ENCODE measurements at places on chromosomes 7 and 10.

- DNase-seq: no peak
Observed at GRCh38 chr10:44049301-44050015, 335.4 kb downstream of the CXCL12 start.

DNA sequence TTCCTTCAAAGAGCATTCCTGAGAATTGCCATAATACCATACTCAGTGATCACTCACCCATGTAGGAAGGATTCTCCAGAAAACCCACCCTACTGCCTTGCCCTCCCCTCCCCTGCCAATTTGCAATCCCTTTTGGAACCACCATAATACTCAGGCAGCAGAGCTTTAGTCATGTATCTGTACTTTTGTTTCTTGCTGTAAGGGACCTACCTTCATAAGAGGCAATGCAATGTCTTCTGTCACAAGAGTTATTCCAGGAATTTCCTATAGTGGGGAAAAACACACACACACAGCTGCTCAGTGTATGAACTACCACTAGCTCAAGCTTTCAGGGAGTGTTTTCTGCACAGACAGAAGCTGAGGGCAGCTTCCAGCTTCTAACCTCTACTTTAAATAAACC is 67.0 kb downstream of the GSAP start:
- DNase-seq: no peak

- no peak for DNase-seq
Observed at GRCh38 chr10:86922553-86922961, 34.9 kb downstream of the MMRN2 start.

- DNase-seq: no peak
Observed at GRCh38 chr10:48598243-48598935, 6.5 kb downstream of the ARHGAP22 start.

DNA sequence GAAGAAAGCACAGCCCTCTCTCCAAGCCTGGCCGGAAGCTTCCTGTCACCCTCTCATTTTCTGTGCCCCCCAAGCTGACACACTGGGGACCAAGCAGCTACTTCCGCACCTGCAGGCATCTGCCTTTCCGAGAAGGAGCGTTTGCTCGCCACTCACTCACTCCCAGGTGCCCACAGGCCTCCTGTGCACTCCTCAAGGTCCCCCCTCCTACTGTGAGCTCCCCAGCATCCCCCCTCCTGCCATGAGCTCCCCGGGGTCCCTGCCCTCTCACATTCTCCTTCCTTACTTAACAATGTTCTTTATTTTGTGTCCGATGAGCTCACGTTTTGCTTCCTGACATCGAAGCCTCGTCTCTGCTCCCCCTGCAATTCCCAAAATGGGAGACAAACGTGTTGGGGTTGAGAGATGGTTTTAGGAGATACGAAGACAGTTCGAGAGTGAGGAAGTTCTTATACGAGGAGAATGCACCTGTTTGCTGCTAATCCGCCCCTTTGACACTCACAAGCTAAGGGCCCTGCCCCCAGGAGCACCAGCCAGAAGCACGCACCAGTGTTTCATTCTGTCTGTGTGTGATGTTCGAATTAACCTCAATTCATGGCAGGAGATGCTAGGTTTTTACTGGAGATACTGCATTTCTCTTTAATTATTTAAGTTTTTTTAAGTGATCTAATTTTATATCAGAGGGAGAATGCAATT is 70.2 kb downstream of the PDGFA start:
- no peak for DNase-seq

GRCh38 chr7:84811362-84811761 is 375.5 kb downstream of the SEMA3D start:
- DNase-seq: no peak

GRCh38 chr10:110836706-110837105 is 35.0 kb upstream of the PDCD4 start:
- no peak for DNase-seq

- no peak for DNase-seq
Observed at GRCh38 chr10:90788199-90788491, 69.7 kb downstream of the HTR7 start.

DNA sequence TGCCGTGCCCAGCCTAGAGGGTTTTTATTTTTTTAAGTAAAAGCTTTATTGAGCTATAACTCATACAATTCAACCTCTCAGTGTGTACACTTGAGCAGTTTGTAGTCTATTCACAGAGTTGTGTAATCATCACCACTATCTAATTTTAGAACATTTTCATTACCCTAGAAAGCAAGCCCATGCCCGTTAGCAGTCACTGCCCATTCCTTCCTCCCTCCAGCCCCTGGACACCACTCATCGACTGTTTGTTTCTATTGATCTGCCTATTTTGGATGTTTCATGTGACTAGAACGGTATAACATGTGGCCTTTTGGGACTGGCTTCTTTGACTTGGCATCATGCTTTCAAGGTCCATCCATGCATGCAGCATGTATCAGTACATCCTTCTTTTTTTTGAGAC is 25.7 kb upstream of the SEC61A2 start:
- DNase-seq: no peak

- no peak for DNase-seq
Observed at GRCh38 chr7:17968791-17969715, 28.8 kb upstream of the SNX13 start.

DNA sequence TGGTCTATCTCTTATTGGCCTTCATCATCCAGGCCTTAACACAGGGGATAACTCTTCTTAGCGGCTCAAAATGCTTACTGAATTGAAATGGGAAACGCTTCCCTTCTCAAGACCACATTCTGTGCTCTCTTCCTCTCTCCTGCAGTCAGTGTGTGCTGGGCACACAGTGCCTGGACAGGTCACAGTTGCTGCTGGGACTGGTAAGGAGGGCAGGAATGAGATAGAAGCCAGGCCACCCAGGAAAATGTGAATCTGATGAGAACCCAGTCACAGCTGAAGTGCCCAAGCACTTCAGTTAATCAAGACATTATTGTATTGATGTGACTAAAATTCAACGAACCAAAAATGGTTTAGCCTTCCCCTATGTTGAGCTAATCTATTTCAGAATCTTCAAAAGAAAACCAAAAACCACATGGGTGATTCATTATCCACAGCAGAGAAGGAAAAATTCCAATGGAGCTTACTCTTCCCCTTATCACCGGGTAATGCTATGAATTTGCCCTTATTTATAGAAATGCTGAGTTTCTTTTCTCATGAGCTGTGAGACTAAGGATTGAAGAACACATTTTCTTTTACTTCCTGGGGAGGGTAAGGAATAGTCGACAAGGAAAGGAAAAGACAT is 41.2 kb upstream of the PLPP4 start:
- DNase-seq: no peak

GRCh38 chr7:155761162-155761561 is 51.1 kb downstream of the SHH start:
- no peak for DNase-seq

DNA sequence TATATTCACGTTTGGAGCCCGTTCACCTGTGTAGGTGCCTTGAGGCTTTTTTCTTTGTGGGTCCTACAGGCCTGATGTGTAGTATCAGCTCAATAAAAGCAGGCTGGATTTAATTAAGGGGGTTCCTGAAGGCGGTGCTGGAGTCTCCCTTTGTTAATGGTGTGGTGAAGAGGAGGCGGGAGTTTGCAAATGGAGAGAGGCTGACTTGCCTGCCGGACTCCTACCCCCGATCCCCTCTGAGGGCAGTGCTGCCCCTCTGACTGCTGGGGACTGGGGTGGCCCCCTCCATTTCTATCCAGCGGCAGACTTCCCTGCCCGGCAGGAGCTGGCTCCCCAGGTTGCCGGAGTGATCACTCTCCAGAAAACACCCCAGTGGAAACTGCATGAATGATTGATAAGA is 45.1 kb downstream of the ZMIZ1 start:
- no peak for DNase-seq

DNA sequence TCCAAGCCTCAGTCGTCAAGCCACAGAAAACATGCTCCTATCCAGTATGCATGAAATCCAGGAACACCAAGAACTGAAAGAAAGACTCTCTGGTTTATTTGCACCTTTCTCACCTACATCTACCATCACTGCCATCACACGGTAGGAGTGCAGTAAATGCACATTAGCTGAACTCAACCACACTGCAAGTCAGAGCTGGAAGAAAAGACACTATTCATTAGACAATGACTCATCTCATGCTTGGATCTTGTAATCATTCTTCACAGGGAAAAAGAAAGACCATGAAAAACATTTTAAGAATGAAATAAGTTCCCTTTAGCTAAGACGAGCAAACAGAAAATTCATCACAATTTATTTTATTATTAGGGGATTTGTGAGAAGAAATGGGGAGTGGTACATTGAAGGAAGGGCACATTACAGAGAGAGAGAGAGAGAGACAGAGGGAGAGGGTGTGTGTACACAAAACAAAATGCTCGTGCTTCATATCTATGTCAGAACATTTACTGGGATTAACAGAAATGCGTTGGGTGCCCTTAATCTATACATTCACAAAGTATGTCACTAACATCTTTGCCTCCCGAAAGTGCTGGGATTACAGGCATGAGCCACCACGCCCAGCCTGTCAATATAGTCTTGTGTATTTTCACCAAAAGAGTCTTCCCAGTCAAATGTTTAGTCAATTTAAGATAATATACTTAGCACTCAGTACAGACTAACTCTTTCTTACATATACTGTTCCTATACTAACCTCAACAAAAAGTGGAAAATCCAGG is 324.9 kb downstream of the PARD3 start:
- DNase-seq: no peak

- no peak for DNase-seq
Observed at GRCh38 chr7:148726385-148726784, 27.7 kb downstream of the CUL1 start.

GRCh38 chr10:15254808-15255648 is 86.5 kb upstream of the NMT2 start:
- DNase-seq: no peak

DNA sequence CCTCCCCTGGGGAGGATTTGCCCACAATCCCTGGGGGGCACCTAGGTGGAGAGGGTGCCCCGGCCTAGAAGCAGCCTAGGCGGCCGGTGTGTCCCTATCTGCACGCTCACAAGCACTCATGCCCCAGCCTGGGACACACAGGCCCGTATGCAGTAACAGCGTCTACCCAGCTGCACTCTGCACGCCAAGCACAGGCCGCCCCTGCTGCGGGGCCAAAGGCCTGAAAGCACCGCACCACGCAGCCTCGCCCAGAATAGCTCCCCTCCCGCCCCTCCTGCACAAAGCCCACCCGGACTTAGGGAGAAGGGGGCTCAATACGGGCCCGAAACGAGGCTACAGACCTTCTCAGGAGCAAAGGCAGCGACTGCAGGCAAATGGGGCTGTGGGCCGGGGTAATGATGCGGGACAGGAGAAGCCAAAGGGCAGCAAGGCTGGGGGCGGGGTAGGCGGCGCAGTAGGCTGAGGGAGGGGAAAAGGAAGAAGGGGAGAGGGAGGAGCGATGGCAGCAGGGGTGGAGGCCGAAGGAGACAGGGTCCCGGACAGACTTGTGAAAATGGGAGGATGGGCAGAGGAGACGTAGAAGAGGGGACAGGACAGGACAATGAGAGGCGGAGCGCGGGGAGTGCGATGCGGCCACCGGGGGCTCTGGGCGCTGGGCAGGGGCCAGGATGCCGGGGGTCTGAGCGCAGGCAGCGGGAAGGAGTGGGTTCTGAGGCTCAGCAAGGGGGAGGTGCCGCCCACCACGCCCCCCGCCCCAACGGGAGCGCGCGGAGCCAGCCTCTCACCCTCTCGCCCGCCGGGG is 544 bp downstream of the GPRIN2 start:
- no peak for DNase-seq

- DNase-seq: no peak
Observed at GRCh38 chr7:71770269-71770907, 638.4 kb downstream of the GALNT17 start.

GRCh38 chr7:24341691-24342413 is 57.9 kb downstream of the NPY start:
- DNase-seq: no peak

DNA sequence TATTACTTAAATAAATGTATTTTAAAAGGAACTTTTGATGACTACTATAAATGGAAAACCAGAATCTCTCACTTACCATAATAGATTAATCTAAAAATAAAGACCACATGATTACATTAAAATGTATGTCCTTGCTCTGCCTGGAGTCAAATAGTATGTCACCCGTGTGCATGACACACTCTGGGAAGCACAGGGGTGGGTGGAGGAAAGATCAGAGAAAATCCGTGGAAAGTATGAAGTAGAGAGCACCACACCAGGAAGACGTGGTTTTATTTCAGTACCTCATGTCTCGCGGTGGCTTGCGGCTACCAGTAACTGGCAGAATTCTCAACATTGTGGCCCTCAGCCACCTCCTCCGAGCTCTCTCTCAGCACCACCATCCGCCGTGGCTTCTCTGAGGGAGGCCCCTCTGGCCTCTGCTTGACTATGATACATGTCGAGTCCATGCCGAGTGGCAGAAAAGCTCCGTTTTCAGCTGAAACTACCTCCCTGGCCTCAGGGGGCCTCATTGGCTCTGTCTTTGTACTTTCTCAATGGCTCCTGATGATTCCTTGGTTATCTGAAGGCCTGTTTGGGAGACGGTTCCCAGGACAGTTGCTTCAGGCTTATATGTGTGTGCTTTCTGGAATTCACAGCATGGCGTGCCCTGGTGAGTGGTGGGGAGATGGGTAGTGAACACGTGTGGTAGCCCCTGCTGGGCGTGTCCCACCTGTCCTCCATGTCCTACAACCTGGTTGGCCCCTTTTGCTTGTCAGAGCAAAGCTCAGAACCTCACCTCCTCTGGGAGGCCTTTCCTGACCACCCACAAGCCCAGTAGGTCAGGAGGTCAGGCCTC is 49.8 kb downstream of the LHPP start:
- DNase-seq: no peak

DNA sequence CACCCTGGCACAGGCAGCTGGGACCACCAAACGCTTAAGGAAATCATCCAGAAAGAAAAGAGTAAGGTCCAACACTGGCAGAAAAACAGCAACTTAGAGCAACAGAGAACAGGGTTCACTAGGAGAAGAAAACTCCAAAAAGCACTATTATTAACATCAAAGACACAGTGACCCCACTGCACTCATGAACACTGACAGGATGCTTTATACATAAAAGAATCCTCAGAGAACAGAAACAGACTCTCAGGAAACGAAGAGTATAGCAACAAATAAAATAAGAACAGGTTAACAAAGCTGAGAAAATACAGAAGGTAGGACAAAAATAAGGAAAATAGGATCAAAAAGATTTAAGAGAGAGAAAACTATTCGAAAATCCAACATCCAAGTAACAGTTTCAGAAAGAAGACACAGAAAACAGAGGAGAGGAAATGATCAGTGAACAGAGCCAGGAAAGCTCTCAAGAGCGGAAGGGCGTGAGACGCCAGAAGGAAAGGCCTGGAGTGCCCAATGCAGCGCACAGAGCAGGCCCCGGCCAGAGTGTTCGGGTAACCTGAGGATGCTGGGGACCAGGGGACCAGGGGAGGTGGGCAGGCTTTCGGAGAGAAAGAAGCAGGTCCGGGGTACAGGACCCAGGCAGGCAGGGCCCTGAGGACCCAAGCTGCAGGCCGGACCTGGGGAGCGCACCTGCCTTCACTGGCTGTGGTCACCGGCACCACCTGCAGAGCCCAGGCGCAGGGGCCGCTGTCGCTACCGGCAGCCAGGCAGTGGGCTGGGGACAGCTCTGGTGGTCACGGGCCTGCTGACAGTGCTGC is 258.2 kb downstream of the MAD1L1 start:
- DNase-seq: no peak
